ENCODE measurements at places on chromosomes 3 and 15.
A peak's percentile ranks its signal among the peaks of the same experiment; 100 is the strongest.

DNA sequence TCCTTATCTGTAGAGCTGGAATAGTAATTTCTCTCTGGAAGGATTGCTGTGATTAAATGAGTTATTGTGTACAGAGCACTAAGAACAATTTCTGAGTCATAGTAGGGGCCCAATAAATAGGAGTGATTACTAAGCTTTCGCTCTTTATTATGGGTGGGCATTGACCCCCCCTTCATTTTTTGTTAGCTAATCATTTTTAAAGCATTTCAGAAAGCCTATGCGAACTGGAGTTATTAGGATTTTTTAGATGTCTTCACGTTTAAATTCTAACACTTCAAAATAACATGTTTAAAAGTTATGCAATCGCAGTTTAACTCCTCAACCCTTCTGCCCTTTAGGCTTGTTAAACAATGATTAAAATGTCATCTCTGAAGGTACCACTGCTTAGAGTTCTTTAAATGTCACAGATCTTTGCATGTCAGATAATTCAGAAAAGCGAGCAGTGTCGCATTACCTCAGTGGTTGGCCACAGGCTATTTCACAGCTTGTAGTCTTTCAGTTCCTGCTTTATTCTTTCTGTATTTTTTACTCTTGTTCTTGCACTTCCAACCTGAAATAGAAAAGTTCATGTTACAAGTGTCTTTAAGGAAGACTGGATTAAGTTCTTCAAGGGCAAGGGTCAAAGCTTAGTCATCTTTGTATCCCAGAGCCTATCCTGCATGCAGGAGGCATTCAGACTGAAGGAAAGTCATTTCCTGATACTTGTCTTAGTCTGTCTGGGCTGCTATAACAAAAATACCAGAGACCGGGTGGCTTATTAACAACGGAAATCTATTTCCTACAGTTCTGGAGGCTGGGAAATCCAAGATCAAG lies 102.9 kb downstream of the FNDC3B start:
- DNase-seq, result no peak

- DNase-seq, result no peak
These were observed 11.2 kb downstream of the CDCP1 start for GRCh38 chr3:45134758-45135521.

DNA sequence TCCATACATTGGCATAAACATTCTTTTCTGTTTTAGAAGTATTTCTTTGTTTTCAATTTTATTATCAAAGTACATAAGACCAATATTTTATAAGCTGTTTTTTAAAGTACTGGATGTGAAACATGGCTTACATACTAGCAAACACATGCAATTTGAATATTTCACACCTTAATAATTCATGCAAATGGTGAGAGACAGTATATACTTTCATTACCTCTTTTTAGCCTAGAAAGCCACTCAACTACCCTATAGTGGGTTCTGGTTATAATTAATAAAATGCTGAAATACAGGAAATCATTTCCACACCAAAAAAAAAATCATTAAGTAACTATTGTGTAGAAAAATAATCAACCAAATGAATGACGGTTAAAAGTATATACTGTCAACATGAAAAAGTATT lies 38.5 kb upstream of the MELTF start:
- DNase-seq, result no peak

- DNase-seq, result no peak
These were observed 28.2 kb downstream of the UBE3A start for GRCh38 chr15:25410649-25411048.

DNA sequence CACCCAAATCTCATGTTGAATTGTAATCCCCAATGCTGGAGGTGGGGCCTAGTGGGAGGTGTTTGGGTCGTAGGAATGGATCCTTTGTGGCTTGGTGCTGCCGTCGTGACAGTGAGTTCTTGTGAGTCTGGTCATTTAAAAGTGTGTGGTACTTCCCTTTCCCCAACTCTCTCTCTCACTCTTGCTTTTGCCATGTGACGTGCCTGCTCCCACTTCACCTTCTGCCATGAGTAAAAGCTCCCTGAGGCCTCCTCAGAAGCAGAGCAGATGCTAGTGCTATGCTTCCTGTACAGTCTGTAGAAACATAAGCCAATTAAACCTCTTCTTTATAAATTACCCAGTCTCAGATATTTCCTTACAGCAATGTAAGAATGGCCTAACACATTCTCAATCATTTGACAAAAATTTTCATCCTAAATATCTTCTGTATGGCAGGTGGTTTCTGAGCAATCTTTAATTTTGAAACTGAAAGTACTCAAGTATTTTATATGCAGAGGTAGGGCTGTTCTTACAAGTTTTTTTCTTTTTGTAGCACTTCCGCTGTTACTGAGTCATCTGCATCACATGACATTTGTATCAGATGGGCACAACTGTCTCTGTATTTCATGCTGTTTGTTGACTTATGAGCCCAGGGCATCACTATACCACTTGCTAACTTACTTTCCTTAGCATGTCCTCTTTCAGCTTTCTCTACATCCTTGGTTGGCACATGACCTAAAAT lies 8.8 kb downstream of the RPL39L start:
- peak; percentile 45 for DNase-seq

DNA sequence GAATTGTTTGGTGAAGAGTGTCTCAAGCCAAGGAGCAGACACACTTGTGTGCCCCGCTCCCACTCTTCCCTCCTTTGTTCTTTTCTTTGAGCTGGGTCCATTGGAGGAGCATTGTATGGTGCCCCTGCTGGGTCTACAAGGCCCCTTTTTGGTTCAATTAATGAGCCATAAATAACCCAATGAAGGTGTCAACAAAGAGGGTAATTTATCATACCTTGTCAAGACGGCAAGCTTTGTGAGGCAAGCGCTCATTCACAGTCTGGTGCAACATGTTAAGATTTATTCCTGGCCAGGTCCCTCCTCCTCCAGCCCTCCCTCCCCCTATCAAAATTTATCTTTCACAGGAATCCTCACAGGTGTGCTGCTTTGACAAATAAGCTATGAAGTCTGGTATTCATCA lies 300.1 kb downstream of the RORA start:
- no peak for DNase-seq

GRCh38 chr3:13886593-13887129 lies 6.8 kb upstream of the WNT7A start:
- no peak for DNase-seq

DNA sequence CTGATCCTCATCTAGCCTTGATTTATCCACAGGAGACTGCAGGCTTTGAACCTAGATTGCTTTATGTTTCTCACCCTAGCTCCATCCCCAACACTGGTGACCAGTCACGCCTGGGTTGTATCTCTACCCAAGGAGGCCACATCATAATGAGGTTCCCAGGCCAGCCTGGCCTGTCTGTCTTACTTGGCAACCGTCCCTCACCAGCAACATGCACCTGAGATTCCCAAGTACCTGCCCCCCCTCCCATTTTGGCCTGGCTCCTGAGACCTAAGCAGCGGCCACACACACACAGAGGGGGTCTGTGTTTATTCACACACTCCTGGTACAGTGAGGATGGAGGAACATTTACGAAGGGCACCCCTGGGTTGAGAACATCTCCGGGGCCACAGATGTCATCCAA lies 2.4 kb downstream of the CAMK2N2 start:
- DNase-seq, result no peak

DNA sequence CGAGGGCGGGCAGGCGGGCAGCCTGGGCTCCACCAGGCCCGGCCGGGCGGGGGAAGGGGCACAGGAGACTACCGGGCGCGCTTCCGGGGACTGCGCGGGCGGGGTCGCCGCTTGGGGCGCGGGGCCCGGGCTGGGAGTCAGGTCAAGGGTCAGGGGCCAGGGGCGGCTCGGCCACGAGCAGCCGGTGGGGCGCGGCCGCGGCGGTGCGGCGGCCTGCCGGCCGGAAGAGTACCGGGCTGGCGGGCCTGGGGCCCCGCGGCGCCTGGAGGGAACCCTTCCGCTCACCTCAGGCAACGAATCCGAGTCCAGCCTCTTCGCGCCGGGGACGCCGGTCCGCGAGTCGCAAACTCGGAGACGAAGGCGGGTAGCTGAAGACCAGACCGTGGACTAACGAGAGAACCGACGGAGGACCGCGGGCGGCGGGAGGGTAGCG lies 225 bp downstream of the RHOA start:
- DNase-seq, result peak; percentile 61
